ENCODE measurements at places on chromosomes 6 and 20.

- no peak for DNase-seq
These were observed 26.0 kb upstream of the SLC22A23 start for GRCh38 chr6:3482869-3483268.

GRCh38 chr20:29873946-29874345 lies 1383.5 kb upstream of the DEFB115 start:
- no peak for DNase-seq

DNA sequence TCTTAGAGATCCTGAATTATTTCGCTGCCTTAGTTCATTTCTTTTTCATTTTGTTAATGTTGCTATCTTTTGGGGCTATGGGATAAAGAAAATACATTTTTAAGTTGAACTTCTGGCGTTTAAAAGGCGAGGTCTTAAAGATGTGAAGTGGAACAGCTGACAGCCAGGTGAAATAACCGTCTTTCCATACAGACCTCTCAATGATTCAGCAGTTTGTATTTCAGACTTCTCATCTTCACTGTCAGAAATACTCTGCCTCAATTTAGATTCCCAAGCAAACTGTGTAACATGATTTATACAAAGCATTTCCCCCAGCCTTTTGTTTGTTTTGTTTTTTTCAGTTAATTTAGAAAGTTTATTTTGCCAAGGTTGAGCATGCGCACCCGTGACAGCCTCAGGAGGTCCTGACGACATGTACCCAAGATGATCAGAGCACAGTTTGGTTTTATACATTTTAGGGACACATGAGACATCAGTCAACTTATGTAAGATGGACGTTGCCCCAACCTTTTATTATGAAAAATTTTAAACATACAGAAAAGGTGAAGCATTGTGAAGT lies 40.0 kb downstream of the SLC9A8 start:
- no peak for DNase-seq

DNA sequence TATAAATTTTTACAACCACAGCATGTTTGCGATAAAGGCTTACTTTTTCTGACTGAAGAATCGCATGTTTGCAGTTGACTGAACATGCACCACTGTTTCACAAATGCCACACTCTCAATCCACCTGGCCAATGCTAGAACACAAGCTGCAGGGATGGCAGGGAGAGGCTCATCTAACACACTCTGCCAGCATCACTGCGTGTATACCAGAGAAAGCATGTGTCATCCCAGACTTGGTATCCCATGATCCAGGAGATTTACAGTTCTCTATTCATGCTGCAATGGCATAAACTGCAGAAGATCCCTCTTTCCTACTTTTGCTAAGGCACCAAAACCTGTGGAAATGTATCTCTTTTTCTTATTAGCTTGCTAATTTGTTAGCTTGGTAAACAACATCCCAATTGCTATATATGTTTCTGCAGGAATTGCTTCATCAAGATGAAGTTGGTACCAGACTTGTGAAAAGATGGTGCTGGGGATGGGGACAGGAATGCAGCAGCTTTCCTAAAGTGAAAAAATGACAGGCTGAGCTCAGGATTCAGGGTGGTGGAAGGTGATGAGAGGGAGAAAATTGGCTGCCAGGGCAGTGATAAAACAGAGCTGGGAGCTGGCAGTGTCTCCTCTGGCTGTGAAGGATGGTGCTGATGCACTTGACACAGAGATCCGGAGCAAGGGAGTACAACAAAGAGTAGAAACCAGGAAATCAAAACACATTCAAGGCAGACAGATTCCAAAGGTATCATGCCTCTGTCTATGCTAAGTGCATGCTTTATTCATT lies 186.9 kb downstream of the HIVEP2 start:
- DNase-seq: no peak

DNA sequence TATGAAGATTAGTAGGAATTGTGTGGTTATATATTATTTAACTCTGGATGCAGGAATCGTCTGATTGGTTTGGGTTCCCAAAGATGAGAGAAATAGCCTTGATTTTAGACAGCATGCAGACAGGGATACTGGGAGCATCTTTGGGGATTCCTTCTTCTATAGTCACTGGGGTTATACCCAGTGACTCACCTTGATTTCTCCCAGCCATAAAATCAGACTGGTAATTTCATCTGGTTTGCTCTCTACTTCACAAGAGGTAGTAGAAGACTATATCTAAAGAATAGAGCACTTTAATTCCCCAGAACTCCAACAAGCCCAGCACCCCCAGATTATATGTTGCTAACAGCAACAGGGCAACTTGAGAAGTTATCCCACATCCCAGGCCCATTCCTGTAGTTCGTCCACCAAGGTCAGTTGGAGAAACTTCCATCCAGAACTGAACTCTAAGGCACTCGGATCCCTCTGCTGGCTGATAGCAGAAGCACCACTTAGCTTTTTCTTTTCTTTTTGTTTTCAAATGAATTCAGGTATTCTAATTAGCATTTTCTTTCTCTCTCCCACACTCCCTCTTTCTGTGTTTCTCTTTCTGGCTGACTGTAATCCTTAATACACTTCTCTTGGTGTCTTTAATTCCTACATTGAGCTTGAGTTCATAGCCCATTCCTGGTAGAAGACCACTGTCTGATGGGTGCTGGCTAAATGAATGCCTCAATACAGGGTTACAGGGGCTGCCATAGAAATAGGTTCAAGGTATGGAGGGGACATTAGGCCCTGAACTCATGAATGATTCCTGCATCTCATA lies 20.4 kb upstream of the EFHC1 start:
- no peak for DNase-seq

GRCh38 chr20:60057123-60057865 lies 99.1 kb downstream of the CDH26 start:
- DNase-seq: peak; percentile 36

DNA sequence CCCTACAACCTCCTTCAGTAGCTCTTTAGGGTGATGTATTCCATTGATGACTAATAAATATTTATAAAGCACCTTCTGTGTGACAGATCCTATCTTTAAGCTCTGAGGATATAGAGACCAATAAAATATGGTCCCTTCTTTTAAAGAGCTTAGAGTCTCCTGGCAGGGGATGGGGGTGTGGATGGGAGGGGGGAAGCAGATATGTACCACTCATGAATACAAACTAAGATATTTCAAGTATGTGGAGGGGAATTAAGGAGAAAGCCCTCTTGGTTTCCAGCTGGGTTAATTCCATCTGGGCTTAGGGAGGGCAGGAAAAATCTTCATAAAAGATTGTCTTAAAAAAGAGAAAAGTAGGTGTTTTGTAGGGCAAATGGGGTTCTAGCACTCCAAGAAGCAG lies 21.6 kb upstream of the FBXO9 start:
- no peak for DNase-seq

GRCh38 chr6:44129841-44130322 lies 2.5 kb downstream of the TMEM63B start:
- DNase-seq: no peak

GRCh38 chr6:162078667-162079066 lies 648.9 kb downstream of the PRKN start:
- DNase-seq: no peak

DNA sequence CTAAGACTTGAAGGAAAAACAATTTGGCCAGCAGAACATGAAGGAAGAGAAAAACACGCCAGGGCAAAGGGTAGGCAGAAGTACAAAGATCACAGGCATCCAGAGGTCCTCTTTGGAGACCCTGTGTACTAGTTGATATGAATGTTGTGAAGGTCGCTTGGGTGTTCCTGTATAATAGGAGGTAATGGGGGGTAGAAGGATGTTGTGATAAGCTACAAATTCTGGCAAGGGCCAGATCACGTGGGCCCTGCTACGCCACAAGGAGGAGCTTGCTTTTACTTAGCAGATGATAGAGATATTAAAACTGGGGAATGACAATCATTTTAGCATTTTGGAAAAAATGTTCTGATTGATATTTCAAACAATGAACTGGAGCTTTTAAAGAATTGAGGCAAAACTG lies 878 bp upstream of the HLA-DMA start:
- DNase-seq: no peak

GRCh38 chr20:9036593-9036992 lies 32.3 kb upstream of the PLCB4 start:
- DNase-seq: no peak

DNA sequence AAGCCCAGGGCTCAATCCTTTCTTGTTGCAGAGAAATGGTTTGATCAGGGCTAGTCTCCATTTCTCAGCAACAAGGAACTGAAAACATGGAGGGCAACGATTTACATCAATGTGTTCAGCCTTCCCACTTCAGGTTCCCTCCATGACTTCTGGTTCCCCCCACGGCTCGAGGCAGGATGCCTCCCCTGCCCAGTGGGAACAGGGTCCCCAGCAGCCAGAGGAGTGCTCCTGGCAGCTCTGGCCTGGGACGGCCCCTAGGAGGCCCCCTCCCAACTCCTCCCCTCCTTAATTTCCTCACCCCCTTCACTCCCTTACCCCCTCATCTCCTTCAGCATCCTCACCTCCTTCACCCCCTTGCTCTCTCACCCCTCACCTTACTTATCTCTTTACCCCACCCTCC lies 283.8 kb downstream of the CDC5L start:
- DNase-seq: no peak

DNA sequence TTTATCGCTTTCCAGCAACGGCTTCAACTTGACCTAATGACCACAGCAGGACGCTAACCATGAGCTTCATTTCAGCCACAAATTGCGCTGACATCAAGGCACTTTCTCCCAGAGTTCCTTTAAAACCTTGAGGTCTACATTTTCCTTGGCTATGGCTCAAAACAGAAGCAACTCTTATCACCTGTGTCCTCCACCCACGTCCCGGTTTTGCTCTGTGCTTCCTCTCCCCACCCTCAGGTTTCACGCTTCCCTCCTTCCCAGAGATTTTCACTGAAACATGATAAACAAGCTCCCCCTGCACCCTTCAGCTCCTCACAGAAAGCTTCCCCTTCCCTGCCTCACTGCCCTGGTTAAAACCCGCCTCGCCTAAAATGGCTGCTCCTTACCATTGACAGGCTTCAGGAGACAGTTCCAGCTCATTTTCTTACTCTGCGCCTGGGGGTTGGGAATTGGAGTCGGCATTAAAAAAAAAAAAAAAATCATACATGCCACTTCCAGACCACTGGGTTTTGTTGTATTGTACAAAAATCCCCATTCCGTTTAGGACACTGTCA lies 229.5 kb downstream of the UBE3D start:
- DNase-seq: no peak

GRCh38 chr6:90079560-90080490 lies 185.6 kb downstream of the GJA10 start:
- DNase-seq: peak; percentile 26

- DNase-seq: no peak
These were observed 20.4 kb downstream of the KCNB1 start for GRCh38 chr20:49461894-49462620.

GRCh38 chr20:55500130-55500529 lies 505.2 kb downstream of the CBLN4 start:
- no peak for DNase-seq

- DNase-seq: no peak
These were observed 13.3 kb upstream of the SGK1 start for GRCh38 chr6:134331256-134331655.

DNA sequence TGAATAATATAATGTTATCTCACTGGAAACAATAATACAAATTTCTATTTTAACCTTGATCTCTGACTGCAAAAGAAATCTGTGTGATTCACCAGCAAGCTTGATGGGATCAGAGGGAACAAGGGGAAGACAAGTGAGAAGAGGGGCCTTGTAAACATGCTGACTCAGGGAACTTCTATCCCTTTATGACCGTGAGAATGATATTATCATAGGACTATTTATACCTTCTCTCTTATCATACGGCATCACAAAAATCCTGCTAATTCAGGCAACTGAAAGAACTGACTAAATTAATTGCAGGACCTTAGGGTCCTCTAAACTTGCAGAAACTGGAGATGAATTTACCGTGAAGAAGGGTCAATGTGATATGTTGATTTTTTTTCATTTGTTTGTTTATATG lies 173.3 kb downstream of the PTPRK start:
- DNase-seq: no peak

GRCh38 chr6:18263418-18264218 lies 712 bp downstream of the DEK start:
- DNase-seq: no peak

DNA sequence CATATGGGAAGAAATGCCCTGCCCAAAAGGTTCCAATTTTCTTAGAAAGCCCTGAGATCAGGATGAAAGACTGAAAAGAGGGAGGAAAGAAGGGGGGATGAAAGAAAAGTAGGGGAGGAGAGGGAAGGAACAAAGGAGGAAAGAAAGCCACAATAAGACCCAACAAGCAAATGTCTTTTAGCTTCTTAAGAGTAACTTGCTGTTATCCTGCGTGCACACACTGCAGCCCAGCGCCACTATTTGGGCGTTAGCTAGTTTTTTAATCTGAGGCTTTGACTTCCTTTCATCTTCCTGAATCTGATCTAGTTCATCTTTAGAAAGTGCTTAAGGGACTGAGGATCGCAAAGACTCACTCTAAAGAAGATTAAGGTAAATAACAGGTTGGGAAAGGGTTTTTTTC lies 77.4 kb upstream of the HDDC2 start:
- no peak for DNase-seq

- no peak for DNase-seq
These were observed 118.7 kb downstream of the SMOC2 start for GRCh38 chr6:168559574-168560098.

GRCh38 chr6:8335896-8336295 lies 99.4 kb downstream of the SLC35B3 start:
- DNase-seq: no peak

DNA sequence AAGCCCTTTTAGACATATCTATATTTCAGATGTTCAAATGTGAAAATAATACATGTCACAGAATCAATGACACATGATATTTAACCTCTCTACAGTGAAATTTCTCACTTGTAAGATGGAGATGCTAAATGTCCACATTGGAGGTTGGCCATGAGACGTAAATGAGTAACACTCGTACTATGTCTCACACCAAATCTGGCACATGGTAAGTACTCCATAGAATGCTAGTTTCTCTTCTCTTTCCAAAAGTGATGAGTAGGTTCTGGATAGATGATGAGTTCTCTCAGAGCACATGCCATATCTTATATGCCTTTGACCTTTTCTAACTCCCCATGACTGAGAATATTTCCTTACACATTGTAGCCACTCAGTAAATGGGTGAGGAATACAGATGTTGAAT lies 17.7 kb downstream of the GFOD1 start:
- DNase-seq: no peak

DNA sequence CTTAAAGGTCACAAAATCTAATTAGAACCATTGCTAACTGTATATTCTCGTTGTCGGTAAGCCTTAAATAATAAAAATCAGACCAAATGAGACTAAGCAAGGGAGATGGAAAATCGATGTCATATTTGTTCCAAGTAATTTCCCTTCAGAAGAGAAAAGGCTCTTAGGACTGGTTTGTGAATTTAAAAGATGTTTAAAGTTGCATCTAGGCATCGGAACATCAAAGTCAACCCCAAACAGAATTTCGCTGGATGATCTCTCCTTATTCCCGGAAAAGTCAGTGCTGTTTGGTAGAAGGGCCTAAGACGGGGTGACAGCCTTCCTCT lies 63.8 kb downstream of the NPEPL1 start:
- DNase-seq: no peak
